ENCODE measurements at places on chromosomes 11 and 22.

GRCh38 chr22:45572444-45572843 lies 69.8 kb downstream of the FBLN1 start:
- no peak for DNase-seq

GRCh38 chr22:49420651-49421050 lies 407.0 kb downstream of the BRD1 start:
- no peak for DNase-seq

DNA sequence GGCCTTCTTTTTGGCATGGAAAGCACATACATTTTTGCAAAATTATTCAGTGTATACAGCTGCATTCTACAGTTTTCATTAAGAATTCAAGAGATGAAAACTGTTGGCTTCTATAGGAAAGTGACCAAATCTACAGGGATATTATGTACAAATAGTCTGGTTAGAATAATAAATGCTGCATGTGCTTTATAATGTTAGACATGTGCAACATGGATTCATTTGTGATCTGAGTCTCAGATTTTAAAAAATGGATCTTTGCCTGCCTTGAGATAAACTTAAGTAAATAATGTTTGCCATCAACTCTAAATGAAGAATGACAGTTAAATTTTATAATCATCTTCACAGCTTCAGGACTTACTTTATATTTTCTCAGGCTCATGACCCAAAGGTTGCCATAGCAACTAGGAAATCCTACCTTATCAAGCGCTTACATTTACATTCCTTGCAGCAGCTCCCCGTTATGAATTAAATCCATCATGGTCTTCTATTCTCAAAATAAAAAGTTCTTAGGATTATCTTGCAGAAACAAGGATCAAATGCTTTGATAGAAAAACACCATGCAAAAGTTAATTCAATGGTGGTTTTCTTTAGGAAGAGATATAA lies 200.2 kb downstream of the CADM1 start:
- no peak for DNase-seq

GRCh38 chr22:24400726-24401596 lies 26.4 kb upstream of the ADORA2A start:
- DNase-seq: no peak

GRCh38 chr11:19650467-19650866 lies 62.2 kb upstream of the NAV2 start:
- no peak for DNase-seq

DNA sequence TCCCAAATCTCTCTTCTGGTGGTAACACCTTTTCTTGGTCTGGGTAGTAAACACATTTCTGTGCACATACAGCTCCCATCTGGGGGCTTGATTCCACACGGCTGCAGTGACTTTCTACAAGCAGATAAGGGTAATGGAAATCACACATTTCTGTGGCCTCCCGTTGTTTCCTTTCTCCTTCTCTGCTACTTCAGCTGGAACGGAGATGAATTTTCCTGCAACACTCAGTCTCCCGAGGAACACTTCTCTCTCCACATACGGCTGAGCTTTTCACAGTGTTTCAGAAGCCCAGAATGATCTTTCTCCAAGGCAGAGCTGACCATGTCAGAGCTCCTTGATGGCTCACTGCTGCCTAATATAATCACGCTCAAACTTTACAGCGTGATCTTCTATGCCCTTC lies 364.3 kb upstream of the NARS2 start:
- DNase-seq: no peak
